ENCODE measurements at places on chromosomes 7 and 10.

DNA sequence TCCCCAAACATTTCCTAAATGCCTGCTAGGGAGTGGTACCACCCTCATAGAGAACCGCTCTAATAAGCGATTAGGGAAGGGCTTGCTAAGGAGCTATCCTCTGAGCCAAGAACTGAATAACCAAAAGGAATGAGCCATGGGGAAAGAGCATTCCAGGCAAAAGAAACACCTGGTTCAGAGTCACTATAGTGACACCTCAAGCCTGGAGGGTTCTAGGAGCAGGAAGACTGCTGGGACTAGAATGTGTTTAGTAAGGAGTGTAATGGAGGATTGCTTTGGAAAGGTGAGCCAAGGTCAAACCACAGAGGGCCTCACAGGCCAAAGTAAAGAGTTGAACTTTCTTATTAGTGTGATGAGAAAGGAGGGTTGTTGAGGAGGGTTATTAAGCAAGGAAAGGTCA lies 38.7 kb upstream of the NRBF2 start:
- DNase-seq, result no peak

- DNase-seq, result no peak
Measured at GRCh38 chr10:29970012-29970396, 89.4 kb downstream of the JCAD start.

GRCh38 chr10:132611986-132612385 lies 74.4 kb downstream of the INPP5A start:
- no peak for DNase-seq

DNA sequence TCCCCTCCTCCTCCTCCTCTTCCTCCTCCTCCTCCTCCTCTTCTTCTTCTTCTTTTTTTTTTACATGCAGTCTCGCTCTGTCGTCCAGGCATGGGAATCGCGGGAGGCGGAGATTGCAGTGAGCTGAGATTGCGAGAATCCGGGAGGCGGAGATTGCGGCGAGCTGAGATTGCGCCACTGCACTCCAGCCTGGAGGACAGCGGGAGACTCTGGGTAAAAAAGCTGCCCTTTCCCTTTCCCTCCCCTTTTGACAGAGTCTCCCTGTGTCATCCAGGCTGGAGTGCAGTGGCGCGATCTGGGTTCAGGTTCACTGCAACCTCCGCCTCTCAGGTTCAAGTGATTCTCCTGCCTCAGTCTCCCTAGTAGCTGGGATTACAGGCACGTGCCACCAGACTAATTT lies 168.1 kb upstream of the MALRD1 start:
- no peak for DNase-seq

GRCh38 chr10:97813311-97813710 lies 36.3 kb upstream of the GOLGA7B start:
- DNase-seq, result no peak

DNA sequence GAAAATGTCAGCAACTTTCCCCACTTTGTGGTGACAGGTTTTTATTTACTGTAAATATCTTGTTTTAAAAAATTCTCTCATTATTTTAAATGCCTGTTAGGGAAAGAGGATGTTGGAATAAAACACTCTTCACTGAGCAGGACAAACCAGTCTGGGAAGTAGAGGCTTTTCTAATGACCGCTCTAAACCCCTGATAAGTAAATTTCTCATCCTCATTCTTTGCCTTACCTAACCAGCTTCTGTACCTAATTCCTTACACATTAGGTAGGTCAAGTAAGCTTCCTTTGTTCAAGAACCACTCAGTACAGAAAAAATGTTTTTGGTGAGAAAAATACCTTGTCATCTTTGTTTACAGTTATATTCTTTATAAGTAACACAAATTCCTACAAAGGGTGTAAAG lies 143.6 kb downstream of the GPR85 start:
- no peak for DNase-seq

GRCh38 chr7:139422126-139422525 lies 61.3 kb downstream of the KLRG2 start:
- DNase-seq, result no peak

DNA sequence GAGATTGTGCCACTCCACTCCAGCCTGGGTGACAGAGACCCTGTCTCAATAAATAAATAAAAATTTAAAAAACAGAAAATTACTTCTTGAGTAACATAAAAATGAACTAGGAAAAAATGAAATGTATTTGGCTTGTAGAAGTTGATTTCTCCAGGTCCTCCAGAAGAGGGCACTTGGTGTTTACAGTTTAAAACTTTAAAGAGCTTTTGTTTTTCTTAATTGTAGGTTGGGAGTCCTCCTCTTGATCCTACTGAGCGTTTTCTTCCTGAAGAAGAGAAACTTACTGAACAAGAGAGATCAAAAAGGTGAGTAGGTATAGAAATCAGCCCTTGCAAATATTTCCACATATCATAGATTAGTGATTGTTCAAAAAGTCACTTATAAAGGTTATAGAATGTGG lies 16.2 kb downstream of the KIFBP start:
- no peak for DNase-seq

DNA sequence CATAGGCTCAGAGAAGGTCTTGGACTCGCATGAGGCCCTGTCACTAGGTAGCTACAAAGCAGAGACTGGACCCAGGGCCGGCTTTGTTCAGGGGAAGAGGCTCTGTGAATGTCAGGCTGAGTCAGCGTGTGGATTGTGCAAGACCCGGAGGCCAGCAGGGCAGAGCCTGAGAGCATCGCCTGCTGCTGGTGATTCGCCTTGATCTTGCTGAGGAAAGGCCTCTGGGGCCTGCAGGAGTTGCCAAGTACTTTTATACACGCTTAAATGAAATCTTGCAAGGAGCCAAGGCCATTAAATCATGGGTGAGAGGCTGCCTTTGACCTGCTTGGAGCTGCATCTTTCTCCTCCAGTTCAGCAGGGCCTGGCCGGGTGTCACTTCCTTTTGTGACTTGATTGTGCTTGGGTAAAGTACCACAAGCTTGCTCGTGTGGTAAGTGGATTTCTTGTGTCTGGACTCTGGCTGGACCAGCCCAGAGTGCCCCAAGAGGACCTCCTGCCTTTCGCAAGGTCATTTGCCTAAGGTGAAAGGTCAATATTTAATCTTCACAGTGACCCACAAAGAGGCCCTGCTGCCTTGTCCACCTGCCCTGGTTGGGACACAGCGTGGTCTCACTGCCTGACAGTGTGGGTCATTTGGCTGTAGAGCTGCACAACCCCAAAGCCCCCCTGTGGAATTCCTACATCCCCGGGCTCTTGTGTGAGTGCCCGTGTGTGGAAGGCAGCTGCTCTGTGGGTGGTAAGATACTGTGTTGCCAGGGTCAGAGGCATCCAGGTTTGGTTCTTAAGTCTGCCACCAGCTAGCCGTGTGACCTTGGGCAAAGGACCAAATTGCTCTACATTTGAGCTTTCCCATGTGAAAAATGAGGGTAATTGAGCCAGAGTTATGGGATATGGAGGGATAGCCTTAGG lies 38.6 kb upstream of the SH2D4B start:
- no peak for DNase-seq

DNA sequence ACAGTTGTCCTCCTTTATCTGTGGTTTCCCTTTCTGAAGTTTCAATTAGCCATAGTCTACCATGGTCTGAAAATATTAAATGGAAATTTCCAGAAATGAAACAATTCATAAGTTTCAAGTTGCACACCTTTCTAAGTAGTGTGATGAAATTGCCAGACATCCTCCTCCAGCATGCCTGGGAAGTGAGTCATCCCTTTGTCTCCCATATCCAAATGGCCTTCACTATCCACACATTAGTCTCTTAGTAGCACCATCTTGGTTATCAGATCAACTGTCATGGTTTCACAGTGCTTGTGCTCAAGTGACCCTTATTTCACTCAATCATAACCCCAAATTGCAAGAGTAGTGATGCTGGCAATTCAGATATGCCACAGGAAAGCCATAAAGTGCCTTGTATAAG lies 83.4 kb upstream of the PPP1R9A start:
- no peak for DNase-seq

Data from NCI-H1436 treated with DMSO at 0.1 percent for 48 hours (cell line).